Esophagus muscularis mucosa (tissue), 4 donors: ENCODE measurements at places on chromosomes 1 and 21. TPM values are rescaled to one million over a fixed set of nuclear protein-coding genes. Genes with fewer than 3 reads are reported as not detected.

DNA sequence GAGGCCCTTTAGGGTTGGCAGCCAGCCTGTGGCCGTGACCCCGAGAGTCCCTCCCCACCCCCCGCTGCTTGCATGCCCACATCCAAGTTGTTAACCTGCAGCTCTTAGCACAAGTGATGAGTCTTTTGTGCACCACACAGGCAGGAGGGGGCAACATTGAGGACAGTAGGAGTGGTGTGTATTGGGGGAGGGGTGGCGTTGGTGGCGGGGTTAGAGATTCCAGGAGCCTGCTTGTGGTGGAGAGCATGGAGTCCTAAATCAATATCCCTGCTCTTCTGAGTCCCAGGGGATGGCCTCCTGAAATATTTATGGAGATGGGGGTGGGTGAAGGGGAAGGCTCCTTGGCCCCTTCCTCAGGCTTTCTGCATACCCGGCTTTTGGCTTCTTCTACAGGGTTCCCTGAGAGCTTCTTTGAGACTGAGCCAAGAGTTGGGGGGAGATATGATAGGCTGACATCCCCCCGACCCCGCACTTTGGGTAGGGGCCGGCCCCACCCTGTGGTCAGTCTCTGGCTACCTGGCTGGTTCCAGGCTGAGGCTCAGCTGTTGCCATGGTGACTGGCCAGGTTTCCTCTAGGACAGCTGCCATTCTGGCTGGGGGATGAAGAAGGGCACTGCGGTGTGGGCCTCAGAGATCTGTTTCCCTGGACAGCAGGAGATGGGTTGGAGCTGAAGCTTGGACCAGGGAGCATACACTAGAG is 5.0 kb downstream of the CHRNB2 start:
- DNase-seq = no peak

GSTM5 gene
- 4.2 TPM for total RNA-seq

FASLG gene
- total RNA-seq = not detected

- DNase-seq = no peak
Observed at GRCh38 chr1:37306871-37307270, 167.5 kb upstream of the ZC3H12A start.

DNA sequence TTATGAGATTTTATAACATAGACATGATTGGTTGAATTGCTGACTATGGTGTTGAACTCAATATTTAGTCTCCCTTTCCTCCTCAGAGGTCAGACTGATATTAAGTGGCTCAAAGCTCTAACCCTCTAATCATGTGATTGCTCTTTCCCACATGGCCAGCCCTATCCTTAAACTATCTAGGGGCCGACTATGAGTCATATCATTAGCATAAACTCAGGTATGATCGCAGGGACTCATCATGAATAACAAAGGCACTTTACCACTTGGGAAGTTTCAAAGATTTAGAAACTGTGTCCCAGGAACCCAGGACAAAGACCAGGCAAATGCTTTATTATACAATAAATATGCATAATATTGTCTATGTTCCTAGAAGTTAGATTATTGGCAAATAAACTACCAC is 894.6 kb upstream of the NEGR1 start:
- DNase-seq = no peak

DNA sequence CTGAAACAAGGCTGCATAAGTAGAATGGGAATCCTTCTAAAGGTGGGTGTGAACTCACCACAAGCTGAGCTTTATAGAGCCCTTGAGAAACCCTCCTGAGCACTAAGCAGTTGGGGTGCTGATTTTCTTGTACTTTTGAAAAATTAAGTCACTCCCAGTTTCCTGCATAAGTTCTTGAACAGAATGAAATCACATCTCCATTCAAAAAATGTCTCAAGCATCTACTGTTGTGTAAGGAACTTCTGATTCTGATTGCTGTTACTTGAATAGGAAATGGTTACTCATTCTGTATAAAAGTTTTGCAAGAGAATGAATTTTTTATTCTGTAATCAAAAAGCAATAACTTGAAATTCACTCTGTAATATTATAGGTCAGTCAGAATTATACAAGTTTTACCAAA is 50.8 kb upstream of the WNT2B start:
- DNase-seq = no peak

DNA sequence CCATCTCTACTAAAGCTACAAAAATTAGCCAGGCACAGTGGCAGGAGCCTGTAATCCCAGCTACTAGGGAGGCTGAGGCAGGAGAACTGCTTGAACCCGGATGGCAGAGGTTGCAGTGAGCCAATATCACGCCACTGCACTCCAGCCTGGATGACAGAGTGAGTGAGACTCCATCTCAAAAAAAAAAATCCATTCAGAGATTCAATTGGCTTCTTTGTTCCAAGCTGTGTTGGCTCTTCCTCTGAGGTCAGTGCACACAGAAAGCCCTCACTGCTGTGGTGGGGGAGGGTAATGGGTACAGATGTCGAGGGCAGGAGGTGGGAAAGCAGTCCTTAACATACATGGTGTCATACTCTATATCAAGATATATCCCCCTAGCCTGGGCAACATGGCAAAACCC is 14.7 kb downstream of the TIE1 start:
- no peak for DNase-seq

LCE6A gene
- total RNA-seq = not detected

- no peak for DNase-seq
Observed at GRCh38 chr1:235841938-235842545, 24.7 kb downstream of the LYST start.

ACTN2 gene
- 11.4 TPM for total RNA-seq

DNA sequence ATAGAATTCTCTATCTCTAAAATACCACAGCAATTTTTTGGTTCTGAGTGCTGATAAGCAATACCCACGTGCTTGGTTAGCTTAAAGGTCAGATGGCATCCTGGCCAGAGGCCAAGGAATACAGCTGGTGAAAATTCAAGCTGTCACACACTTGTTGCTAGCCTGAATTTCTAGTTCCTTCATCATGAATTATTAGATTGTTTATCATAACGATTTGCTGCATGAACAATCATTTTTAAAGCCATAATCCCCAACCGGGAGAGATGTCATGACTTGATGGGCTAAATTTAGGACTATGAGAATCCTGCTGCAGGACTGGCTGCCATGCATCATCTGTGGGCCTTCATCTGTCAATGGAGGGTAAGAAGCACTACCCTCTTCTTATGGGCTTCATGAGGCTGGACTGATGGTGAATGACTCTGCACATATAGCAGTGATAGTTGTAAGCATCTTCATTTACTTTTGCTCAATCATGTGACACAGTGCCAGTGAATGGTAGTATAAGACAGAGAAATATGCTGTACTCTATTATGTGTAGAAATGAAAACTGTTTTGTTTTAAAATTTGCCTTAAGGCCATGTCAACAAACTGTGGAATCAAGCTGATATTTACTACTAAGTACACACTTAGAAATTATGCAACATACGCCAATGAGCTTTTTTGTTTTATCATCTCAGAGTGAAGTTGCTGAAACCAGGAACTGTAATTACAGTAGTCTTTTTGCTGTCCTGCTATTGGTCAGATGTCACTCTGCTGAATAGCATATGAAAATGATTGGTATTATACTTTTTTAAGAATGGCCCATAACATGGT is 80.5 kb upstream of the RALGPS2 start:
- no peak for DNase-seq

GRCh38 chr1:25784575-25785051 is 15.4 kb upstream of the SELENON start:
- DNase-seq = no peak

DNA sequence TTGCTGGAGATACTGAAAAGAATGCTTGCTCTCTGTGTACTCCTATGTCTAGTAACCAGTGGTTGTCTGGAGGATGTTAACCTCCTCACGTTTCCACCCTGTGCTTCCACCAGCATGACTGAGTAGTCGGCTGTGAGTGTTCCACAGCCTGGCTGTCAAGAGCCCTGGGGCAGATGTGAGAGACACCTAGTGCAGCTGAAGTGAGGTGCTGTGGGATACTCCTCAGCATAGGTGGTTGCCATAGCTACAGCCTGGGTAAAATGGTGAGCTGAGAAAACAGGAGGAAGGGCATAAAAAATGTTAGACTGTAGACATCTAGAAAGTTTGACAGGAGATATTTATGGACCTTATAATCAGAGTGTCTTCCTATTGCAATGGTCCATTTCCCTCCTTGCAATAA is 15.8 kb downstream of the IVL start:
- DNase-seq = no peak

KCNJ6 gene
- total RNA-seq = under 0.01 TPM

GRCh38 chr1:93093332-93094006 is 14.4 kb downstream of the MTF2 start:
- DNase-seq = no peak

GRCh38 chr21:27429710-27430341 is 462.9 kb upstream of the ADAMTS5 start:
- DNase-seq = no peak

- no peak for DNase-seq
Observed at GRCh38 chr1:243595527-243596210, 254.4 kb downstream of the AKT3 start.

OR2G6 gene
- not detected for total RNA-seq

PEAR1 gene
- 6.1 TPM for total RNA-seq

DNA sequence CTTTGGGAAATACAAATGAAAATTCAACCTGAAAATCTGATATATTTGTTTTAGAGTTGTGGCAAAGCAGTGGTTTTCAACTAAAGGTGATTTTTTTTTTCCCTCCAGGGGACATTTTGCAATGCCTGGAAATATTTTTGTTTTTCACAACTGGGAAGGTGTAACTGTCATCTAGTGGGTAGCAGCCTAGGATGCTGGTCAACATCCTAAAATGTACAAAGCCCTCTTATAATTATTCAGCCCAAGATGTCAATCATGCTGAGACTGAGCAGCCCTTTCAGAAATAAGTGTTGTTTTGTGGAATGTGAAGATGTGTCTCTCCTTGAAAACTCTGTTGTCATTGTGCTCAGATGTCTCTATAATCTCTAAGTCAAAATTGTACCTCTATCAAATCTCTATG is 95.2 kb upstream of the NCAM2 start:
- DNase-seq = no peak

- DNase-seq = no peak
Observed at GRCh38 chr1:31593136-31593665, 16.9 kb downstream of the TINAGL1 start.

FMO5 gene
- total RNA-seq = 2.3 TPM

DNA sequence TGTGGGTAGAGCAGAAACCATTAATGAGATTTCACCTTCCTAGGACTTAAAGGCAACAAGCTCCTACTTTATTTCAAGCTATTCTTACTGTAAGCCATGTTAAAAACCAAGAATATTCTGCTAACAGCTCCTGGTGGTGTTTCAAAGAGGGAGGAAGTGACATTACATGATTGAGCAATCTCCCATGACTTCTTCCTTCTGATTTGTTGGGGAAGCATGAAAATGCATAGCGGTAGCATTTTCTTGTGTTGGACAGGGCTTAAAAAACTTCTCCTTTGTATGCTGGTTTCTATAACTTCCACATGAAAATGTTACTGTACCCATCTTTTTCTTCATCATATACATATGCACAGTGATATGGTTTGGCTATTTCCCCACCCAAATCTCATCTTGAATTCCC is 297.0 kb upstream of the SNX7 start:
- DNase-seq = no peak

- peak; percentile 97 for DNase-seq
Observed at GRCh38 chr1:18922319-18922726, 20.0 kb upstream of the ALDH4A1 start.

DNA sequence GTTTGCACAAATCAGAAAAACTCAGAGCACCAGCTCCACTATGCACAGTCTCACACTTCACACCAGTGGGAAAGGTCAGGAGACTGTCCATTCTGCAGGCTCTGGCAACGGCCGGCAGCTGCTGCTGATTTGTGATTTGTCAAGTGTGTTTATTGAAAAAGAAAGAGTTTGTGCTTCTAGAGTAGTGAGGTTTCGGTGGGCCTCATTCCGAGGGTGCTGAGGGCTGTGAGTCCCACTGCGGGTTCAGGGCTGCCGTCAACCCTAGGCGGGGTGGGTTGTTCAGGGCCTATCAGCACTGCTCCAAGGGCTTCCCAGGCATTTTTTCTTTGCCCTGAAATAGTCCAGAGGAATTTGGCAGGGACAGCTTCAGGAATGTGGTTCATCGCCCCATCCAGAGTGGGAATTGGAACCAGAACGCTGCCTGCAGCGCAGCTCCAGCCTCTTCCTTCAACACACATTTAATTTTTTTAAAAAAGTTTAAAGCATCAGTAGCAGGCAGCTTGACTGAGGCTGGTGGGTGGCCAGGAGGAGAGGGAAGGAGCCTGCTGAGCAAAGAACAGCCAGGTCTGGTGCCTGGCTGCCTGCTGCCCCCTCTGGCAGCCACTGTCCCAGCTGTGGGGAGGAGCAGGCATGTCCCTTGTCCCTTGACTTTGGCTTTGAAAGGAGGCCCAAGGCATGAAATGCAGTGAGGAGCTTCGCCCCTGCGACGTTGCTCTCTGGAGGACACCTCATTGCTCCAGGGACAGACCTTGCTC is 19.7 kb downstream of the STUM start:
- no peak for DNase-seq

DNA sequence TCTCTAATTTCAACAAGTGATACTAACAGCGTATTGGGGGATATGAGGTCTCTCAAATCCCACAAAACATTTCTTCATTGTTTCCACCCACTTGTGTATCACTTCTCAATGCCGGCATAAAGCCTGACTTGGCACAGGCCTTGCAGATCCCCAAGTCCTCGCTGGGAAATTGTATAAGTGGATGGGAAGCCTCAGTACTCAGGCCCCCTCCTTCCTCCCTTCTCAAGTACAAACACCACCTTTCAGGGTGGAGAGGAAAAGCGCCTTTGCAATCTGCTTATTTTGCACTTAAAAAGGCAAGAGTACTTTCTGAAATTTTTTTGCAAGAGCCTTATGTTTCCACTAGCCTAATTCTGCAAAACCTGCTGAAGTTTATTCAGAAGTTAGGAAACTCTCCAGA is 25.8 kb upstream of the KLHDC8A start:
- peak; percentile 34 for DNase-seq

- no peak for DNase-seq
Observed at GRCh38 chr1:60895252-60895651, 187.1 kb upstream of the NFIA start.

HSF2BP gene
- 0.66 TPM for total RNA-seq

- no peak for DNase-seq
Observed at GRCh38 chr1:25707280-25708016, 90.9 kb downstream of the MAN1C1 start.

CFHR3 gene
- total RNA-seq = not detected

DNA sequence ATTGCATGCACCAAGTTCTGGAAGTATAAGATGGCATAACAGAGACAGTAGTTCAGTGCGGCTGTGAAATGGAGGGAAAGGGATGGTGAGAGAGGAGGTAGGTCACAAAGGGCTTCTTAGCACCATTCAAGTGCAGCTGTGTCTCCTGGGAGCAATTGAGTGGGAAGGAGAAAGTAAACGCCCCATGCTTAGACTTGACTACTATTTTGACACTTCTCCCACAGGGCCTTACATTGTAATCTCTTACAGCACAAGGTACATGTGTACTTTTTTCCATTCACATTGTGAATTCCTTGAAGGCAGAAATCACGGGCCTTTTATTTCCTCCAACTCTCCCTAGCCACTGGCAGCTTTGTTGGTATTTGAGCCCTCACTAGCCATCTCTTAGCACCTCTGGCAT is 239.6 kb upstream of the FOXD3 start:
- DNase-seq = no peak

MPL gene
- 0.13 TPM for total RNA-seq

OXCT2 gene
- total RNA-seq = 0.65 TPM

GJA4 gene
- 26.5 TPM for total RNA-seq

- DNase-seq = no peak
Observed at GRCh38 chr1:27332536-27333281, 9.1 kb upstream of the SYTL1 start.

GRCh38 chr1:65991694-65992093 is 199.0 kb downstream of the PDE4B start:
- no peak for DNase-seq
